C1 segment of cervical spinal cord (tissue), 14 donors: ENCODE measurements at places on chromosomes 11 and 22.

GRCh38 chr22:35231585-35232084, 25.7 kb upstream of the HMGXB4 start:
- no peak for DNase-seq

DNA sequence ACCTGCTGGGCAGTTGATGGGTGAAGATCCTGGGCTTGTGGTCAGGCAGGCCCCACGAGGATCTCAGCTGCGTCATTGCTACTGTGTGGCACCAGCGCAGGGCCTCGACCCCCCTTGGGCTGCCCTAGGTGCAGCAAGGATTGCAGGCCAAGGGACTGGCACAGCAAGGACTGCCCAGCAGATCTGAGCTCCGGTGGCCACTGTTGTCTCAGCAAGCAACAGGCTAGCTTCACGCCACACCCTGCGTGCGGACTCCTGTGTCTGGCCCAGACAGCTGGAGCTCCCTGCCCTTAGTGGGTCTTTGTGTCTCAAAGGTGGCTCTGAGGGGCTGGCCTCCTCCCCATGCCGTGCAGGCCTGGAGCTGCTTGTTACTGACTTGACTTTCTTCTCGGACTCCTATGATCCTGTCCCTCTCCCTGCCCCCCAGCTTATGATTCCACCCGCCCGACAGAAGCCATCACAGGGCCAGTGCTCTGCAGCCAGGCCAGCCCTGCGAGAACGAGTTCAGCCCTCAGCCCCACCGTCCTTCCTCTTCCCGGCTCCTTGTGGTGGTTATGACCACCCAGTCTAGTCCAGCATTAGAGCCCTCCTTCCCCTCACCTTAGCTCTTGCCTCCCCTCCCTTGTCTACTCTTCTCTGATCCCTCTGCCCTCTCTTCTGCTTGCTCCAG, 295.6 kb downstream of the TBC1D22A start:
- DNase-seq: no peak

DNA sequence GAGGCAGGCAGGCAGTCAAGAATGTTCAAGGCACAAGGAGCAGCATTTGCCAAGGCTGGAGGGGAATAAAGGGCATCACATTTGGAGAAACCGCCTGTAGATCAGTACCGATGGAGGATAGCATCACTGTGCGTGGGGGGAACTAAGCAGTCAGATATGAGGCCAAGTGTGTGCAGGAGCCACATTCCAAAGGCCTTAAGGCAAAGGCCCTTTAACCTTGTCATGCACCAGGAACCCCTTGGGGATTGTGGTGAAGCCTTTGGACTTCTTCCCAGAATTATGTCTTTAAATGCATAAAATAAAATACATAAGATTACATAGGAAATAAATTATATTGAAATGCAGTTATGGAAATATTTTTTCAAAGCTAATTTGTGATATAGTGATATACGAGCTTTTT, 532.1 kb downstream of the BUD13 start:
- DNase-seq: no peak

- no peak for DNase-seq
Measured at GRCh38 chr11:7846003-7846402, 49.3 kb upstream of the OR5P2 start.

DNA sequence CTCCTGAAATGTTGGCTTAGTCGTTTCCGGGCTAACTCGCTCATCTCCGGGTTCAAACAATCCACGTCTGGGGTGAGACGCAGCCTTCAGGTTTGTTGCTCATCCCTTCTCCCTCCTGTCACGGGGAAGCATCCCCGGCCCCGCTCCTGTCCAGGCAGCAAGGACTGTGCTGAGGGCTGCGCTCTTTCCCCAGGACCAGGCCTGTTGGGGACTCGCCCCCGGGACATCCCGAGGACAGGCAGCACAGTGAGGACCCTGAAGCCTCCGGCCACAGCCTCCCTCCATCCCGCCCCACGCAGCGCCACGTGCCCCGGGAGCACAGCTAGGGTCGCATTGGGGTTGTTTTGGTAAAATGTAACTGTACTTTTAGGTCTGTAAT, 252.0 kb downstream of the BRD1 start:
- no peak for DNase-seq

DNA sequence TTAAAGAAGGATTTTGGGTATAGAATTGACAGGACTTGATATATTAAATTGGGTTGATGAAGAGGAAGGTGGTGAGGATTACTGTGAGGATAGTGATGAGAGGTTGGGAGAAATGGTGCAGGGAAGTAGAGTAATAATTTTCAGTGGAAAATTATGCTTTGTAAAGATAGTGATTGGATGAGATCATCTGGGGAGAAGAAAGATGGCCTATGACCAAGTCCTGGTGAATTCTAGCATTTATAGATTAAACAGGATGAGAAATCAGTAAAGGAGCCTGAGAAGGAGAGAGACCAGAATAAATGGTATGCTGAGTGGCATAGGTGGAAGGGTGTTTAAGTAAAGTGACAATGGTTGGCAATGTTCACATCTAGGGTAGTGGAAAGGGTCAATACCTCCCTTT, 15.0 kb downstream of the IPO7 start:
- DNase-seq: no peak
